COR-L47 (cell line): ENCODE measurements at places on chromosomes 12 and 14.

GRCh38 chr12:27652174-27652763 lies 44.0 kb upstream of the REP15 start:
- peak; percentile 38 for DNase-seq

DNA sequence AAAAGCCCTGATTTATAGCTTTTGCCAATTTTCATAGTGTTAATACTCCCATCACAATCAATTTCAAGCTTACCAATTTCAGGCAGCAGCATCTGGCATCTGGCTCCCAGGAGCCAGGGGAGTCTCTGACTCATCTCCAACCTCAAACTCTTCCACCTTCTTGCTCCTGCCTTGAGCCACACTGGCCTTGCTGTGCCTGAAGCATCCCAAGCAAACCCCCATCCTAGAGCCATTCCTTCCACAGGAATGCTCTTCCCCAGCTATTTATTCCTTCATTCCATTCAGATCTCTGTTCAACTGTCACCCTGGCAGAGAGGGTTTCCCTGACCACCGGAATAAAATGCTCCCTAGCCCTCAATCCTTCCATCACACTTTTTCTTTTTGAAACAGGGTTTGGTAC lies 13.9 kb upstream of the PPP1CC start:
- no peak for DNase-seq

GRCh38 chr12:94532490-94533422 lies 73.1 kb upstream of the CEP83 start:
- DNase-seq: peak; percentile 78

- DNase-seq: no peak
Measured at GRCh38 chr14:91375720-91376452, 41.7 kb downstream of the CCDC88C start.

DNA sequence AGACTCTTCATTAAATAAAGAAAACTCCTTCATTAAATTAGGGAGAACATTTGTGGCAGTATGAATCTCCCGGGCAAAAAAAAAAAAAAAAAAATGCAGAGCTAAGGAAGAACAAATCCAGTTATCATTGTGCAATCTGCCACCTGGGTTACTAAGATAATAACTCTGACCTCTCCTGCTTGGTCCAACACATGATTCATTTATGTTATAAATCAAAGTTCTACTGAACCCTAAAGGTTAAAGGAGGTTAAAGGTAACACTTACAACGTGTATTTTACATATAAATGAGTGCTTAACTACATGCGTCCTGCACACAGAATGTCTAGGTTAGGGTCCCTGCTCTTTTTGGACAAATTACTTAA lies 4.2 kb downstream of the TGFB3 start:
- no peak for DNase-seq

DNA sequence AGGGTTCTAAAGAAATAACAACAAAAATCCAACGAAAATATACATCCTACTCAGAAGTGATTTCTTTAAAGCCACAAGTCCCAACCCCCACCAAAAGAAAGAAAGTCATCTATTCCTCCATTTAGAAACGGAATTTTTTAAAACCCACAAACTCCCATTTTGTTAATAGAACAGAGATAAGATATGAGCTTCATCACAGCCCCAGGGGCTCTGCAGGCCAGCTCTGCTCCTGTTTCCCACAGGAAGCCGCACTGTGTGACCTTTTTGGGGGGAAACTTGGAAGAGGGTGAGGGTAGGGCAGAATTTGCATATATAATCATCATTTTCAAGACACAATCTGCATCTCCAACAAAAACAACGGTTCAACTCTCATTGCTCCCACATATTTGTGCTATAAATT lies 2.8 kb downstream of the FBXL14 start:
- DNase-seq: no peak

DNA sequence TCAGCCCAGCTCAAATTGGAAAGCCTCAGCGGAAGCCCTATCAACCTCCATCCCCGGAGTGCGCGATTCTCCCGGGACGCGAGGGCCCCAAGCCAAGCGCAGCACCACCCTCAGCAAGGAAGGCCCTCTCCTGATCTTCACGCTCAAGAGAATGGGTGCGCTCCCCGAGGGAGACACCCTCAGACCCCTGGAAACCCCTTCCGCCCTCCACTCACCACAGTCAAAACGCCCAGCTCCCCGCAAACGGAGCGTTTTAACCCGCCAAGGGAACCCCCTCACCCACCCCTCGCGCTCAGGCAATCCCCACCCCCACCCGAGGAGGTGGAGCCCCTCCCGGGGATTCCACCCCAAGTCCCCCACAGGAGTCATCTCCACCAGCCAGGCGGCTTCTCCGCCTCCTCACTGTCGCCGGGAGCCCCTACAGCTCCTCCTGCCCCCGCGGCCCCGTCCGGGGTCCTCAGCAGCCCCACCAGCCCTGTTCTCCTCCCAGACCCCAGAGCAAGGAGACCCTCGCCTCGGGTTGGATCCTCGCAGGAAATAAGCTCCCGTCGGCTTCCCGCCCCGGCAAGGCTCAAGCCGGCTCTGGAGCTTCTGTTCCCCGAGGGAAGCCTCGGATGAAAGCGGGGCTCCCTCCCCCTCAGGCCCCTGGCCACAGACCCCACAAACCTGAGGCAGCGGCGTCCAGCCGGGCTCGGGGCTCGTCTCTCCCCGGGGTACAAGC lies 507 bp downstream of the BAZ2A start:
- DNase-seq: no peak

GRCh38 chr12:77070382-77070781 lies 5.0 kb upstream of the E2F7 start:
- no peak for DNase-seq

GRCh38 chr14:65019944-65020566 lies 33.4 kb downstream of the FNTB start:
- peak; percentile 80 for DNase-seq

GRCh38 chr12:68276402-68276930 lies 23.1 kb upstream of the IL22 start:
- no peak for DNase-seq

GRCh38 chr12:47079468-47079980 lies at the start of the genes AMIGO2 and PCED1B:
TSS of gene AMIGO2 (minus strand) at chr12:47079959. CDS start at chr12:47079002, 957 bp downstream.
TSS of gene PCED1B (plus strand) at chr12:47079621. CDS start at chr12:47235064, 155,443 bp downstream.
- peak; percentile 52 for DNase-seq

GRCh38 chr12:15605881-15606590 lies 183.2 kb downstream of the EPS8 start:
- no peak for DNase-seq

- no peak for DNase-seq
Measured at GRCh38 chr12:19998411-19998810, 369.9 kb upstream of the PDE3A start.

DNA sequence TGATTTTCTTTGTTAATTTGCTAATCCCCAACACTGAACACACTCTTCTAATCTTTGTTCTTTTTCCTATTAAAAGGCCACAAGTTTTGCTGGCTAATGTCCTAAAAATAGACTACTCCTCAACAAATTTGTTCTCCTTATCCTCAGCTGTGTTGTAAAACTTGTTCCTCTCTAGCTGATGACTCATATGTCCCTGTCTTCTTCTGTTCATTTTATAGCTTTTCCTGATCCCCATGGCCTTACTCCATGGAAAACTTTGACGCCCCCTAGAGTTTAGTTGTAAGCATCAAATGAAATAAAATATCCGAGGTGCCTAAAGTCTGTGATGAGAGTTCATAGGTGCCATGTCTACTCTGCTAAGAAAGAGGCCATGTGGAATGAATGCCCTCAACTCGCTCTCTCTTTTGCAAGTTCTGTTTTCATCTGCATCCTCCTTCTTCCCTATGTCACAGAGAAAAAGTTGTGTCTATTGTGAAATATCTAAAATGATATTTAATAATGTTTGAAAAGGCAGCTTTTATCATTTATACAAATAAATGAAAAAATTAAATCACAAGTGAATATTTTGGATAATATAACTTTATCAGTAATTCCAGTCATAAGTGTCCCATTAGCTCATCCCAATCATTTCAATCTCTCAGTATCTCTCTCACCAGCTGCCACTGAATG lies 237.9 kb downstream of the IPO8 start:
- DNase-seq: no peak

DNA sequence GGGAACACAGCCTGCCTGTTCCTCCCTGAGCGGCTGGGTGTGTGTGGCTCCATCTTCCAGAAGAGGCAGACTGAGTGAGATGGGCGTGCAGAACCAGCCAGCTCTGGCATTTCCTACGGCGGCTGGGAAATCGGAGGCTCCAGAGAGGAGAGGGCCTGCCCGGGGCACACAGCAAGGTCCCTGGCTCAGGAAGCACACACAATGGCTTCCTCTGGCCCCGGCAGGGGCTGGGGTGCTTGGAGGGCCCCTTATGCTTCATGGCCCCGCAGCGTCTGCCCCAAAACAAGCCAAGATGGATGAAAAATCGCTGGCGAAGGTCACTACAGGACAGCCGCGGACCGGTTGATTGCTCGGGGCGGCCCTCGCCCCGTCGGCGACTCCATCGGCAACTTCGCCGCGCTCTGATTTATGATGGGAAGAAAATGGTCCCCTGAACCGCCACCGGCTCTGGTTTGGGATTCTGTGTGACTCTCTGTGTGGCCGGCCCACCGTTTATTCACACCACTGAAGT lies 191.5 kb upstream of the C14orf180 start:
- no peak for DNase-seq

DNA sequence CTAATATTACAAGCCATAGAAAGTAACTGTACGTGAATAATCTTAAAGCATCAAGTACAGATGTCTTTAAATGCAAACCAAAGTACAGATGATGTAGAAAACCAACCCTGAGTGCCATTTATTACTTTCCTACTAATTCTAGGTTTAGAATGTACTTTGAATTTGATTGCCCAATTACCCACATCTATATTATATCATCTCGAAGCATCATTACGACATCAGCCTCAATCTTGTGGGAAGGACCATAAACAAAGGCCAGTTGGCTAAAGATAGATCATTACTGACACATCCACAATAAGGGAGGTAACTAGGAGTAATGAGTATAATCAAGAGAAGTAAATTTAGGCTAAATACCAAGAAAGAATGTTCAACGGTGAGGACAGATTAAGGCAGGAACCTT lies 478.9 kb downstream of the BCAT1 start:
- DNase-seq: no peak

- no peak for DNase-seq
Measured at GRCh38 chr12:113781415-113782198, 184.5 kb downstream of the RBM19 start.

DNA sequence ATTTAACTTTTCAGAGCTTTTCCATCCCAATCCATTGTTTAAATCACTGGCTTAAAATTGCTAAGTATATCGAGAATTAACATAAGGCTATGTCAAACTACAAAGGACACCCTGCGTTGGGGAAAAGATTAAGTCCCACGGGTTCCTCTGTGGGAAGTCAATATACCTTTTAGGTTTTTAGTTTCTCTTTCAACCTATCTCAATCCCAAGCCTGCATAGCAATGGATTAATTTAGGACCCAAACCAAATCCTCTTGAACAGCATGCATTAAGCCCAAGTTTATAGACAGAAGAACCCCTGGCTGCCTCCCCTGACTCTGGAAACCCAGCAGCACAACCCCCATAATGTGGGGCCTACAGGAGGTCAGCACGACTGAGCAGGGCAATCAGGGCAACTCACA lies 6.3 kb downstream of the CDCA4 start:
- DNase-seq: no peak

DNA sequence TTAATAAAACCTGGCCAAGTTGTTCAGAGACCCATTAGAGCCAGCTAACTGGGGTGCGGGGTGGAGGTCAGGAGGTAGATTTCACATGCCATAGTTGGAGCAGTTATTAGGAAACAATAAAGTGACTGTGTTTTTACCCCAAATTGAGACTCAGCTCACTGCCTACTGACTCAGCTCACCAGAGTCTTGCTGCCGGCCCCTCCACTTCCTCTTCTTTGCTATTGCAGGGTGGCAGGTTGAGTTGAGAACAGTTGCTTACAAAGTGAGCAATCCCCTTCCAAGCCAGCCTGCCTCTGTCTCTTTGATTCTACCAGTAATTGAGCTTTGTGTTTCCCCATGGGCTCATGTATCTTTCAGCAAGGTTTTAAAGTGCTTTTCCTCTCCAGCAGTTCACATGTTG lies 12.9 kb downstream of the ST8SIA1 start:
- no peak for DNase-seq

- no peak for DNase-seq
Measured at GRCh38 chr12:57469296-57470164, 9.9 kb downstream of the GLI1 start.

DNA sequence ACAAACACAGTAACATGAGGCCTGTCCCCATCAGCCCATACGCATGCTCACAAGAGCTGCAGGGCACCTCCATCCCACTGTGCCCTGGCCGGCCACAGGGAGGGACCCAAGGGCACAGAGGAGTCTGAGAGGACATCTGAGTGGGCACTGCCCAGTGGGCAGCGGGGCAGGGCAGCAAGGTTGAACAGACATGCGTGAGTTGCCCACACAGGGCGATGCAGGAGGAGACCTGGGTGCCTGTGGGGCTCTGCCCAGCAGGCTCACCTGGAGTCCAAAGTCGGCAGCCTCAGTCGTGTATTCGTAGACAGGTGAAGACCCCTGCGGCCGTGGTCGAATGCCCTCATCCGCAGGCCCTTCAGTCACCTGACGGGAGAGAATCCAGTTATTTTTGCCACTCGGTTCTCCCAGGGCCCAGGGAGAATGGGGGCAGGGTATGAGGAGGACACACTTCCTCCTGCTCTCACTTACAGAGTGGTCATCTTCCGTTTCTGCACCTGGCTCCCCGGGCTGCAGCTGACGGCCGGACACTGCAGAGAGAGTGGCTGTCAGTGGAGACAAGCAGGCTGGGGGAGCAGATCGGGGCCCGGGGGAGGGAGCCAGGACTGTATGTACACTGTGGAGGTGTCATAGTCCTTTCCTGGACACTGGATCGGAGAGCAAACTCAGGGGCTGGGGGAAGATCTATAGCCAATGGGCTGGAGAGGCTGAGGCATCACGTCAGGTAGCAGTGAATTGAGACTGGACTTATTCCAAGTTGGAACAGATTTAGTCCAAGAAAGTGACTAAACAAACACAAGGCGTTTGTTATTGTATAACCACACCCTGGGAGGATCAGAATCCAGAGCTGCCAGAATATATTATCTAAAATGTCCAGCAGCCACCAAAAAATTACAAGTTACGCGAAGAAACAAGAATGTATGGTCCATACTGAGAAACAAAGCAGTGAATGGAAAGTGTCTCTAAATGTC lies 20.7 kb downstream of the AHNAK2 start:
- DNase-seq: no peak

DNA sequence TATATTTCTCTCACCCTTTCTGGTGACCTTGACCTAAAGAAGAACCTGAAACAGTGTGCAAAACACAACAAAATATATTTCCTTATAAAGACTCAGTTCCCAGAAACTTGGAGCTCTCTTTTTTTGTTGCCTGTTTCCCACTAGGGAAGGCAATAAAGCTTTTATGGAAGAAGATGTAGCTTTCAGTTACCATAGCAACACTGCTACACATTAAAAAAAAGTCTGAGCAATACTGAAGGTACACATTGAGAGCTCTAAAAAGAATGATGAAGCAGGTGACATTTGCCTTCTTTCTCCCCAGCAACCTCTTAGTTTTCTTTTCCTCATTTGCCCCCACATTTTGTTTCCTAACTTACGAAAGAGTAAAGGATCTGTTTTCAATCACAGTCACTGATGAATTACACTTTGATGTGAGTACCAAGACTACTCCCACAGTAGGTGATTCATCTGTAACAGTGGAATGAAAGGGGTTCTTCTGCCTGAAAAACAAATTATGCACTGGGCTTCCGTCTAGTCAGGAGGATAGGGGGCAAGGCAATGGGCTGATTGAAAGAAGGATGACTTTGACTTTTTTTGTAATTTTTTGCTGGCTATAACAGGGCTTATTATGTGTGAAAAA lies 1.1 kb upstream of the CATSPERB start:
- DNase-seq: no peak
